Sciatic nerve (tissue), 2 donors: ENCODE measurements at places on chromosomes 4 and X. TPM values are rescaled to one million over a fixed set of nuclear protein-coding genes. Genes with fewer than 3 reads are reported as not detected.

GRCh38 chrX:41515376-41515775 lies 68.2 kb downstream of the NYX start:
- no peak for DNase-seq

DNA sequence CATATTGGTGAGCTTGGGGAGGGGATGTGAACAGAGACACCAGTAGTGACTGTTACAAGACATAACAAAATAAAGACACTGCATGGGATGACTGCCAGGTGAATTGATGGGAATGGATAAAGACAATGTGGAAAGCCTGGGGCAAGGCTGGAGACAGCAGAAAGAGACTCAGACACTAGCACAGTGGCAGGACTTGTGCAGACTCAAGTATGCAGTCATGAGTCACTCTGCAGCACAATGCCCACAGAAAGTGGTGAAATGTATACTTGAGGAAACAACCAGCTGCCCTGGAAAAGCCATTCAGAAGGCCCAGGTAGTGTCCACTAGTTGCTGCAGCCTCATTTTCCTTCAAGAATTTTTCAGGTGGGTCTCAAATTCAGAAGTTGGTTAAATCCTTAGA lies 452.3 kb downstream of the MID1IP1 start:
- no peak for DNase-seq

NSUN7 gene
- total RNA-seq, result 1.2 TPM

BEND4 gene
- total RNA-seq, result 0.94 TPM
